Suprapubic skin (tissue), 4 donors: ENCODE measurements at places on chromosomes 7 and 10.

DNA sequence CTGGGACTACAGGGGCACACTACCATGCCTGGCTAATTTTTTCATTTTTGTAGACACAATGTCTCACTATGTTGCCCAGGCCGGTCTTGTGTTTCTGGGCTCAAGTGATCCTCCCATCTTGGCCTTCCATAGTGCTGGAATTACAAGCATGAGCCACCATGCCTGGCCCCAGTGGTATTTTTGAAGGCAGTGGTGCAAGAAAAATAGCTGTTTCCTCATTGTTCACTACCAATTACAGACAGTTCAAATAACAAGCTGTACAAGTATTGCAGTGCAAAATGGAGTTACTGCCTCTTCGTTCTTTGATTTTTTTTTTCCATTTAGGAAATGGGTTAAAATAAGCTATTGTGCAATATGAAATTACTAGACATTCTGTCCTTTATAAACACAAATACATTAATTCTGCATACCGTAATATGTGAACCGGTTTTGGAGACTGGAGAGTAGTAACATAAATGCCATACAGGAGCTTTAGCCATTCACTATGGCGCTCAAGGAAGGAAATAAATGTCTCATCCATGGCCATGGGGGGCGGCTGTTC is 35.0 kb upstream of the BPGM start:
- DNase-seq = no peak

- no peak for DNase-seq
Observed at GRCh38 chr10:70292004-70292403, 8.2 kb upstream of the NPFFR1 start.

- DNase-seq = peak; percentile 79
Observed at GRCh38 chr7:28956608-28957063, 1.5 kb downstream of the TRIL start.

DNA sequence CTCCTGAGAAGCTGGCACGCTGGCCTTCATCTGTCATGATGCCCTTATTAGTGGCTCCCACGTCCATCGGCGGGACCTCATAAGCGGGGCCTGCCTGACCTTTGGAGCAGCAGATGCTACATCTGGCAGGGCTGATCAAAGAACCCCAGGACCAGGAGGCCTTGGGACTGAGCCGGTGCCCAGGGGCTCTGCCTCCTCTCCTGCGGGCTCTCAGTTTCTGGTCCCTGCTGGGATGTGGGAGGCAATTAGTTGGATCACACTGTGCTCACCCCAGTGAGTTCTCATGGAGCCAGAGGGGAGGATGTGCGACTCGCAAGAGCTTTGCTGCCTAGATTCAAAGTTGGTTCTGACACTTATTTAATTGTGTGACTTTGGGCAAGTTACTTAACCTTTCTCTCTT is 28.7 kb upstream of the SFRP5 start:
- DNase-seq = no peak

DNA sequence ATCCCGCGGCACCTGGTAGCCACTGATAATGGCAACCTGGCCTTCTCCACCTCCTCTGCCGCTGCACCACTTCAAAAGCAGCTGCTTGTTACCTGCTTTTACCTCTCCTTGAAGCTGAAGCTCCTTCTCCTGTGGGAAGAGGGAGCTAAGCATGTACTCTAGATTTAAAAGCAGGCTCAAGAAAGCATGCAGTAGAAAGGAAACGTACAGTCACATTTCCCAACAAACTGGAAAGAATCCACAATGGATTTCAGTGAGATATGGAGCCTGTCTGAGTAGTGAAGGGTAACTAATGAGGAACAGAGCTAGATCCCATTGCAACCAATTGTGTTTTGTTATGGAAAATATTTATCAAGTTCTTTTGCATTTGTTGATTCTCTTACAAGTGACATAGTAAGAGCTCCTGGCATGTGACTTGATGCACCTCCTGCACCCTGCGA is 457.4 kb upstream of the GALNT17 start:
- no peak for DNase-seq

DNA sequence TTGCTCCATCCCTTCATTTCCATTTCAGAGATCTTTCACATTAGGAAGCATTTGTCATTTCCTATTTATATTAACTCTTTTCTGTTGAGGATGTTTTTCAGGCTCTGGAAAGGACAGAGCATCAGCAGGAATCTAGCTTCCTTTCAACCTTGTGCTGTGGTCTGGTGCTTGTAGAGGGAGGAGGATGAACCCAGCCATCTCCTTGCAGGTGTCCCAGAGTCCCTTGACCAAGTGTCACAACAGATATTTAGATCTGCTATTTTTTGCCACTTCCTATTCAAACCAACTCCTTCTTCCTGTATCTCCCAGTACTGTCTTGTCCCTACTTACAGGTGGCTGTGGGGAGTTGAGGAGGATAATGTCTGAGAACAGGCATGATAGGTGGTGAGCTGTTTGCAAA is 742.8 kb downstream of the GRID1 start:
- no peak for DNase-seq

DNA sequence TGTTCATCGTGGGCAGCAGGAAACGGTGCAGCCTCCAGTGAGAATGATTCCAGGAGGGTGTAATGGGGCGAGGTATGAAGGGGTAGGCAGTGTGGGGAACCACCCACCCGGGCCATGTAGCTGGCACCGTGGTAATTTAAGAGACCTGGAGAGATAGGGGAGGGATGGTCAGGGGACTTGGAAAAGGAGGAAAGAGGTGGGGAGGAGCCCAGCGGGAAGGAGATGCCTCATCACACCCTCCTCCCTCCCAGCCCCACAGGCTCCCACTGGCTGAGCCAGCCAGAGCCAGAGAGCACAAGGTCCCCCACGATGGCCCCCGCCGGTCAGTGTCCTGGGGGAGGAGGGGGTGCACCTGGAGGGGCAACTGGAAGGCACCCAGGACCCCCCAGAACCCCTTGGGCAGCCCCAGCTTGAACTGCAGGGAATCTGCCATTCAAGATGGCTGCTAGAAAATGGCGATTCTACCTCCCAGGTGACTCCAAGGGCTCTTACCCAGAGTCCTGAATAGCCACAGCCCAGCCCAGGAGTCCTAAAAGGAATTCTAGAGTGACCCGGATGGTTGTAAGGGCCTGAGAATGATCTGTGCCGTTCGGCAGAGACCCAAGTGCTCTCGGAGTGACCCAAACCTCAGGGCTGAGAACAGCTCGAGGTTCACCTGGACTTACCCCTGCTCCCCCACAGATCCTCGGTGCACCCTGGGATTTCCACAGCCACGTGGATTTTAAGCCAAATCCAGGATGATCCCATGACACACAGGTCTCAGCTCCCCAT is 28.8 kb downstream of the CALML3 start:
- peak; percentile 69 for DNase-seq

DNA sequence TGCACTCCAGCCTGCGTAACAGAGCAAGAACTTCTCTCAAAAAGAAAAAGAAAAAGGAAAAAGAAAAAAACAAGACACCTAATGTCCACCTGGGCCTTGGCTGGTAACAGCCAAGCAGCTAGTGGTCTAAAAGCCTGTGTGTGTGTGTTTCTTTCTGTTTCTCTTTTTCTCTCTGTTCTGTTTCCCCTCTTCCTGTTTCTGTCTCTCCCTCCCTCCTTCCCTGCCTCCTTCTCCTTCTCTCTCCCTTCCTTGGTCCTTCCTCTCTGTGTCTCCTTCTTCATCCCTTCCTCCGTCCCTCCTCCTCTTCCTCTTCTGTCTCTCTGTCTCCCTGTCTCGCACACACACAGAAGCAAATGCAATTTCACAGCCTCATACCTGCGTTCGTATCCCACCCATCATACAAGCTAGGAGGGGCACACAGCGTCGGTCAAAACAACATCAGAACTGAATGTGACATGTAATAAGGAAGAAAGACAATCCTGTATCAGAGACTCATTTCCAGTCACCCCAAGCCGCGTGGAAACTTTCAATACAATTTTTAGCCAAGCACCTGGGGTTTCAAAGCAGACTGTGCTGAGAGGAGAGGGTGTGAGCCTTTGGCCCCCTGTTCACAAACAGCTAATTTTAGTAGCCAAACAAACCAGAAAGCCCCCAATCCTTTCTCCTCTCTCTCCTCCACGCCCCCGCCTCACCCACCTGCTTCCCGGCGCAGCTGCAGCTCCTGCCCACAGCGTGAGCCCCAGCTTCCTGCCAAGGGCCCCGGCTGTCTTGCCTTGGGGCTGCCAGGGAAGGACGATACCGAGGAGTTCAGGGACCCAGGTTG is 50.2 kb upstream of the GNA12 start:
- DNase-seq = no peak

- DNase-seq = no peak
Observed at GRCh38 chr10:88232029-88232895, 350.9 kb downstream of the RNLS start.

DNA sequence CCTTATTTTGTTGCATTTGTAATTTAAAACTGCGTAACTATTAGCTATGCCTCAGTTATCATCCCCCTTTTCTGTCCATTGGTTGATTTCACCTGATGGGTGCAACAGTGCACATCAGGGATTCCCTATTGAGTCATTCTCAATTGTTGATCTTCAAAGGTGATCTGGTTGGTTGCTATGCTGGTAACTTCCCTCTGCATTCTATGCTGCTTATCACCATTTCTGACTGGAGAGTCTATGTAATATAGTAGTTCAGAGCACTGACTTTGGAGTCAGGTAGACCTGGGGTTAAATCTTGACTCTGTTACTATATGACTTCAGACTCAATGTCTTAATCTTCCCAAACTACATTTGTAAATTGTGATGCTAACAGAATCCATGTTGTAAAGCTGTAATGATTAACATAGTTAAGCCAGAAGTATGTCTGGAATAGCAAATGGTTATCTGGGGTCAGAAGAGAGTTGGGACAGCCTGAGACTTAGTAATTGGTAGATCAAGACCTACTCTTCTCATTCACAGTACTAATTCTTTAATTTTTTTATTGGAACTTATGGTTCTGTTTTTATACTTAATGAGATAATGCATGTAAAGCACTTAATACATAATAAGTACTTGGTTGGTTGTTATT is 38.1 kb downstream of the EXOC6 start:
- DNase-seq = no peak

GRCh38 chr7:14839307-14839706 is 63.2 kb downstream of the DGKB start:
- DNase-seq = no peak

GRCh38 chr7:36606153-36606975 is 117.9 kb downstream of the AOAH start:
- no peak for DNase-seq

GRCh38 chr10:118239236-118239630 is 102.9 kb downstream of the FAM204A start:
- no peak for DNase-seq

DNA sequence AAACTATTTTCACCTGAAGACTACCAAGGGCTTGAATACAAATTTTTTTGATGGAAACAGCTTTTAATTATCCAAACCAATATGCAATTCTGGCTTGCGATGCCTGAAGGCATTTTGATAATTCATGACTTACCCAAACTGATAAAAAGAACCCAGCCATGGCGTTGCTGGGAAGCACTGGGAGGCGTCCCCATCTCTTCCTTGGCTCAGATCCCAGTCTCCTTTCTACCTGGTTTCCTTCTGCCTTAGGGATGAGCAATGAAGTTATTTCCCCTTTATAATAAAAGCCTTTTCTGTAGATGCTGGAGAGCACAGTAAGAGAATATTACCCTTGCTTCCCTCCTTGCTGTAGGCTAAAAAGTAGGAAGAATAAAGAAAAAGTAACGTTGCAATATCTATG is 129.1 kb upstream of the ANK3 start:
- no peak for DNase-seq

DNA sequence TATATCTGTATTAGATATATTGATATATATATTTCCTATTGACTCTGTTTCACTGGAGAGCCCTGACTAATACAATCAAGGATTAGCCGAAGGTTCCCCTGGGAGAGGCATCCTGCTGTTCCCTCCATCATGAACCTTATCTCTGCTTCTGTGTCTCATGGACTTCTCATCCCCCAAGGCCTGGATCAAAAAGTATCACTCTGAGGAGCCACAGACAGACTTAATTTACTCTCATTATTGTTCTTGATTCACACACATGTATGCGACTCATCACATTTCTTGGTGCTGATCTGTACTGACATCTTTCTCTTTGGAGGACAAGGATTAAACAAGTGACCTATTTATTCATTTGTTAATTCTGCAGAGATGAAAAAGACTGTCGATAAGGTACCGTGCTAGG is 550.2 kb downstream of the KCNMA1 start:
- no peak for DNase-seq
